Sciatic nerve (tissue), 2 donors: ENCODE measurements at places on chromosomes 7 and 10. TPM values are rescaled to one million over a fixed set of nuclear protein-coding genes. Genes with fewer than 3 reads are reported as not detected.

The CRTAC1 gene
- 23.0 TPM for total RNA-seq

GRCh38 chr7:45920502-45921380, at the start of gene IGFBP3:
IGFBP3 (minus strand) TSS chr7:45921272; CDS start chr7:45921140, 132 bp downstream.
- DNase-seq: no peak

The XRCC2 gene
- total RNA-seq: 0.58 TPM

The KLF14 gene
- 1.1 TPM for total RNA-seq

- no peak for DNase-seq
Measured at GRCh38 chr7:28061824-28062196, 118.8 kb downstream of the JAZF1 start.

DNA sequence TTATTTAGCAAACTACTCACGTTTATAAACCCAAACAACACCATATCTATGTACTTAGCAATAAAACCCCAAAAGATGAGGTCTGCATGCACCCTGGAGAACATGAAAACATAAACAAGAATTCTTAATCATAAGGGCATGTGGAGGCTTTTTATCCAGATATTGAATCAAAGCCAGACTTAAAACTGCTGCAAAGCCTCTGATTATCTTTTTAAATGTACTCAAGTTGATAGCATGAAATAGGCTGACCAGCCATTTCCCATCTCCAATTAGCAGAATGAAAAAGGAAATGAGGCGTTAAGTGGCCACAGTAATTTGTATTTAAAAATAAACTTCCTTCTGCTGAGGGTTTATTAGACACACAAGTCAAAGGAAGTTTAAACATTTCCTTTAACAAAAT, 48.3 kb downstream of the ITIH5 start:
- no peak for DNase-seq

DNA sequence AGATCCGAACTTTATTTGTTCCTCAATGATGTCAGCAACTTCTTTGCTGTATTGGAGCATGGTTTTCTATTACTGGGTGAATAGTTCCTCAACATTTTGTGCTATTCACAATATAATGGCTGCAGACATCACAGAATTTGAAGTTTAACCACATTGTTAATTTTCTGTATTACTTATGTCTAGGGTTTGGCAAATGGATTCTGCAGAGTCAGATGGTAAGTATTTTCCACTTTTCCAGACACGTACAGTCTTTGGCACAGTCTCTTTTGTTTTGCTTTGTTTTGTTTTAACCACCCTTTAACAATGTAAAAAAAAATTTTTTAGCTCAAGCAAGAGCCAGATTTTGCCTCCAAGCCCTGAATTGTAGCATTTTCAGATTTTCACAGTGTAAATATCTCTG, 36.8 kb upstream of the FOXK1 start:
- no peak for DNase-seq

- DNase-seq: no peak
Measured at GRCh38 chr7:94190599-94191061, 186.5 kb upstream of the BET1 start.

DNA sequence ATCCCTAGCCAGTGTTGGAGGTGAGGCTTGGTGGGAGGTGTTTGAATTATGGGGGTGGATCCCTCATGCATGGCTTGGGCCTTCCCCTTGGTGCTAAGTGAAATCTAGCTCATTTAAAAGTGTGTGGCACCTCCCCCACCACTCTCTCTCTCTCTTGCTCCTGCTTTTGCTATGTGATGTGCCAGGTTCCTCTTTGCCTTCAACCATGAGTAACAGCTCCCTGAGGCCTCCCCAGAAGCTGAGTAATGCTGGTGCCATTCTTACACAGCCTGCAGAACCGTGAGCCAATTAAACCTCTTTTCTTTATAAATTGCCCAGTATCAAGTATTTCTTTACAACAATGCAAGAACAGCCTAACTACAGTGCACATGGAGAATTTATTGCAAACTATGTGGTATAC, 188.8 kb upstream of the POT1 start:
- no peak for DNase-seq

The CBLL1 gene
- total RNA-seq: 24.0 TPM

The NKX1-2 gene
- total RNA-seq: not detected

DNA sequence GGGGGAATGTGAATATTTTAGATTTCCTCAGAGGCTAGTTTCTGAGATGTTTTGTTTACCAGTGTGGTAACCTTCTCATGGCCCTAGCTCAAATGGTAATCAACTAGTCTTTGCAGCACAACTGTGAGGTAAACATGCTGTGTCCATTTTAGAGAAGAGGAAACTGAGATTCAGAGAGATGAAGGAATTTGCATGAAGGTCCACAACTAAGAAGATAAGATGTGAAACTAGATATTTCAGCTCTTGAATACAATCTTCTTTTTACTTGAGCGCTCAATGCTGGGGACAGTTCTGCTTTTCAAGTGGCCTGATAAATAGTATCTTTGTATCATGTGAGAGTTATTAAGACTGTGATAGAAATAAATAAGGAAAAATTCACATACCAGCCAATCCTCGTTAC, 245.4 kb downstream of the AUTS2 start:
- no peak for DNase-seq

GRCh38 chr10:126350216-126350992, 37.9 kb downstream of the ADAM12 start:
- DNase-seq: no peak

GRCh38 chr7:30559611-30560010, 35.1 kb upstream of the GARS1 start:
- no peak for DNase-seq

DNA sequence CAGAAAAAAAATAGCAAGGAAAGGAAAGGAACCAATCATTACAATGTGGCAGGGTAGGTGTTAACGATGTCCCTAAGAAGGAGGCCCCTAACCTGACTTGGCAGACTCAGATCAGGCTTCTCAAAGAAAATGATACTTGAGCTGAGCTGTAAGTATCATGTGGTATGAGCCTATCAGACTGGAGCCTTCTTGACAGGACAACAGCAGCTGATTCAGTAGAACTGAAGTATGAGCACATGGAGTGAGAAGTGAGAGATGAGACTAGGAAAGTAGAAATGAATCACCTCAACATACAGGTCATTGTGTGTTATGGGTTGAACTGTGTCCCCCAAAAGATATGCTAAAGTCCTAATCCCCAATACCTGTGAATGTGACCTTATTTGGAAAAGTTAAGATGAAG, 66.3 kb downstream of the MTERF1 start:
- no peak for DNase-seq

- DNase-seq: no peak
Measured at GRCh38 chr10:124624006-124624405, 120.2 kb downstream of the FAM53B start.

The KCNIP2 gene
- total RNA-seq: 18.9 TPM

GRCh38 chr10:77162697-77163096, 474.9 kb downstream of the KCNMA1 start:
- no peak for DNase-seq

The KLF6 gene
- 273 TPM for total RNA-seq

- no peak for DNase-seq
Measured at GRCh38 chr7:13028036-13028824, 340.8 kb downstream of the ARL4A start.

GRCh38 chr10:28853195-28853594, 175.9 kb downstream of the BAMBI start:
- DNase-seq: no peak

DNA sequence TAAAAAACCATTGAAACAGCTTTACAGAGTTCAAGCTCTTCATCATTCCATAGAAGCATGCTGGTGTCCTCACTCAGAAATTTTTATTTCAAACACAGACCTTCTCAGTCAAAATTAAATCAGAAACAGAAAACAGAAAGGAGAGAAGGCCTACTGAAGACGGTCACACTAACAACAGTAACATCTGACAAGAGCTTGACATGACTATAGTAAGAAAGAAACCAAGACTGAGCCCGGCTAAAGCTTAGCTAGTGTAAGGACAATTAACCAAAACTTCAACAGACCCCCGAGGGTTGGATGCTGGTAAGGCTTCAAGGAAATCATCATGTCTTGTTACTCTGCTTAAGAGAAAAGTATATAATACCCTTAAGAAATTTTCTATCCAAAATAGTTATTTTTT, 38.6 kb downstream of the MTPN start:
- no peak for DNase-seq

GRCh38 chr7:32142649-32143048, 72.4 kb upstream of the PDE1C start:
- DNase-seq: no peak

DNA sequence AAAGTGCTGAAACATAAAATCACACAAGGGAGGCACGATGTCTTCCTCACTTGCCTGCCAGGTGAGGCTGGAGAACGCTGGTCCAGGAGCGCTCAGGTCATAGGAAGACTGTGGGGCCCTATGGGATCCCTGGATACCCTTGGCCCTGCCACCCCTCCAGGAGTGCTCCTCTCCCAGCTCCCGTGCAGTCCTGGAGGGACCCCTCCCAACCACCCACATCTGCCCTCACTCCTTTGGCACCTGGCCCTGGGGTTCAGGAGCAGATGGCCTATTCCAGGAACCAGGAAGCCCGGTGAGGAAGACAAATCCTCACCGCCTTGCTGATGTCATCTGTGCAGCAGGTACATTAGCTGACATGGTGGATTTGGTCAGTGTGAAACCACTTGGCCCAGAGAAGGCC, 3.7 kb upstream of the CXCL12 start:
- peak; percentile 47 for DNase-seq

- DNase-seq: peak; percentile 69
Measured at GRCh38 chr7:101390901-101391301, 28.2 kb downstream of the COL26A1 start.

DNA sequence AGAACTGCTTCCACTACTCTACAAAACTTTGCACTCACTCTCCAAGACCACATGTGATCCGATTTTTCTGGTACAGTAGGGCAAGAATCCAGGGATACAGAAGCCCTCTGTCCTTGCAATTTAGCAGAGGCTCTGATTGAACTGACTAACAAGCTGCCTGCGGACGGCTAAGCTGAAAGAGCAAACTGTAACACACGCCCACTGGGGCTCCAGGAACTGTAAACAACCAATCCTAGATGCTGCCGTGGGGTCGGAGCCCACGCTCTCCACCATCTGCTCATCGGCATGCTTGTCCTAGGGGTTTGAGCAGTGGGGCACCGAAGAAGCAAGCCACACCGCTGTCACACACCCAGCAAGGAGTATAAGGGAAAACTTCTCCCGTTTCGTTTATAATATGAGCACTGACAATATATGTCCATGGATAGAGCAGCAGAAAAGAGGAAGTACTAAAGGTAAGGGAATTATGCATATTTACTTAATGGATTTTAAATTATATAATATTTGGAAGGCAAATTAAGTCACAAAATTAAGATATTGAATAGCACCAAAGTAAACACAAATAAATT, 634.4 kb upstream of the POT1 start:
- DNase-seq: no peak

The ADIRF gene
- total RNA-seq: 599 TPM

- DNase-seq: no peak
Measured at GRCh38 chr10:14332903-14333302, 2.2 kb upstream of the FRMD4A start.
